ENCODE measurements at places on chromosomes 12 and 14.

DNA sequence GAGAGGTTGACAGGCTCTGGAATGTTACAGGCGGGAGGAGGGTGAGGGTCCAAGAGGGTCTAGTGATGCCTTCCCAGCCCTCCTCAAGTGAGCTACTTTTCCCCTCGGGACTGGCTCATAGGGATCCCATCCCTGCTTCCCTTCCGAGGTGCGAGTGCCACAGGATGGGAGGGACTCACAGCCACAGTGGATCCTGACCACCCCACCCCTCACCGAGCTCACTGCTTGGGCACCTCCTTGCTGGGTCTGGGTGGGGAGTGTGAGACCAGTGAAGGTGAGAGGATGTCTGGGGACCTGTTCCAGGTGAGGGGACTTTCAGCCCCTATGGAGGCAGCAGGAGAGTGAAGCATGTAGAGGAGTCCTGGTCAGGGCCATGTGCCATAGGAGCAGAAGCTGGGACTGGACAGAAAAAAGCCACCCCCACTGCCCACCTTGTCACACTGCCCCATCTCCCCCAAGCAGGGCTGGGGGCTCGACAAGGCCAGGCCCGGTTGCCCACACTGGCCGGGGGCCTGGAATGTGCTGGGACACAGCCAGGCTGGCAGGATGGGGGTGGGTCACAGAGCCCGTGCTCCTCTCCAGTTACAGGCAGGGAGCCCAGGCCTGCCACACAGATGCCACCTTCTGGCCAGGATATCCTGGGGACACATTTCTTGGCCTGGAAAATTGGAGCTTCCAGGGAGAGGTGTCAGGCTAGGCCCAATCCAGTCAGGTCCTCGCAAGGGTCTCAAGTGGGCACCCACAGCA lies 1.7 kb upstream of the TNS2 start:
- DNase-seq, result peak; percentile 35

GRCh38 chr14:56125772-56126636 lies 7.8 kb downstream of the PELI2 start:
- DNase-seq, result no peak

GRCh38 chr12:79725987-79726386 lies 35.2 kb upstream of the PAWR start:
- no peak for DNase-seq

DNA sequence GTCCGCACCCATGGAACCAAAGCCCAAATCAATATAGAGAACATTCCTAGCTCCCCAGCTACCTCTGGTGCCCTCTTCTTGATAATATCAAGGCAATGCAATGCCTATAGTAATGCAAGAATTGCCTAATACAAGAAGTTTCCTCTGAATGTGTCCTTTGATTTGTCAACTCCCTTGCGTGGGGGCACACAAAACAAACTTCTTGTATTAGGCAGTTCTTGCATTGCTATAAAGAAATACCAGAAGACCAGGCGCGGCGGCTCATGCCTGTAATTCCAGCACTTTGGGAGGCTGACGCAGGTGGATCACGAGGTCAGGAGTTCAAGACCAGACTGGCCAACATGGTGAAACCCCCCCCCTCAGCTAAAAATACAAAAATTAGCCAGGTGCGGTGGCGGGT lies 10.4 kb upstream of the ITPK1 start:
- no peak for DNase-seq

DNA sequence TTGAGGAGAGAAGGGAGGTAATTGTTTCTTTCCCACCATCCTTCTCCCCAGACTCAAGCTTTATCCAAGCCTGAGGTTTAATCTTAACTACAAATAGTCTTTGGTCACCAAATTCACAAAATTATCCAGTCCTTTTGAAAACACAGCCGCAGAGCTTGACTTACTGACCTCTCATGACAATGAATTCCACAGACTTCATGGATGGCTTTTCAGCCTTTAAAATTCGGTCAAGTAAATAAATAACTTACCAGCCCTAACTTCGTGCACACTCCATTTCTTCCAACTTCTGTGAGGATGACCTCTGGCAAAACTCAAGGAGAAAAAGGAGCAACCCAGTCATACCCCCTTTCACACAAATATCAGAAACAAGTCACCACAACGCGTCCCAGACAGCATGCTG lies 137.0 kb upstream of the CDKN3 start:
- no peak for DNase-seq

DNA sequence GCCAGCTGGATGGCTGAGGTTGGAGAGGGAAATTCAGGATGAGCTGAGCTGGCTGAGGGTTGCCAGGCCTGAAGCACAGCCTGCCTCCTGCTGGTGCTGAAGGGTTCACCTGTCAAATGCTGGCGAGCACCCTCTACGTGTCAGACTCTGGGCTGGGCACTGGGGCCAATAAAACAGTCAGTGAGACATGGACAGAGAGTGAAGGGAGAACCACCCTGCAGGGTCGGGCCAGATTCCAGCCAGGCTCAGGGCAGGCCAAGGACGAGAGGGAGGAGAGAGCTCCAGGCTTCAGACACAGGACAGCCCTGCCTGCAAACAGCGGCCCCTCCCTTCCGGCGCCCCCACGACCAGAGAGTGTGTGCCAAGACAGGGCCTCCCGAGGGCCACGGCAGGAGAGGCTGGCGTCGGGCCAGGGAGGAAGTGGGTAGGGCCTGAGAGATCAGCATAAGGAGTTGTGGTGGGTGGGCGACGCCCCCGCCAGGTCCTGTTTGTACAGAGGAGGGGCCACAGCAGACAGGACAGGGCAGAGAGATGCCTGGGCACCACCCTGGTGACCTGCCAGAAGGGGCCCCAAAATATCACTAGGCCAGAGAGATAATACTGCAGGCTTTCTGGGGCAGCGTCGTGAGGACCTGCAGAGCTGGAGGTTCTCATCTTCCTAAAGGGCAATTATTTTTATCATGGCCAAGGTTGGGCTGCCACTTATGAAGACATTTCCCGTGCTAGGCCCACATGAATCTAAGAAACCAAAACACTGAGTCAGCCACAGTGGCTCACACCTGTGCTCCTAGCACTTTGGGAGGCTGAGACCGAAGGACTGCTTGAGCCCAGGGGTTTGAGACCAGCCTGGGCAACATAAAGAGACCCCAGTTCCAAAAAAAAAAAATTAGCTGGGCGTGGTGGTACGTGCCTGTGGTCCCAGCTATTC lies 73.1 kb upstream of the GPR68 start:
- DNase-seq, result peak; percentile 68

- peak; percentile 77 for DNase-seq
Observed at GRCh38 chr14:71322655-71323250, 415.5 kb downstream of the PCNX1 start.

GRCh38 chr12:111322336-111323250 lies 46.3 kb downstream of the PHETA1 start:
- no peak for DNase-seq

DNA sequence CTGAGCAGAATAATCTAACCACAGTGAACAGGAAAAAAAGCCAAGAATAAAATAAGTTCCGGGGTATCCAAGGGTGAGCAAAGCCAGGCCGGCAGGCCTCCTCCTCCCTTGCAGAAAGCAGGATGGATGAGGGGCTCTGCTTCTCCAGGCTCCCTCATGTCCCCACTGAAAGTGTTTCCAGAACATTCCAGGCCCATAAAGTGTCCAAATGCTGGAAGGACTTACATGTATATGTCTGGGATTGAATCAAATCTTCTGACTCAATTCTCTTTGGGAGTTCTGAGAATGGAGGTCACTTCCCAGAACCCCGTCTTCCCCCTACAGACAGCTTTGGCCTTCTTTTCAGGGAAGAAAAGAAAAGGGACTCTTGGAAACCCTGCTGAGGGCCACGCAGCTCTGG lies 25.0 kb upstream of the BDKRB1 start:
- DNase-seq, result no peak

DNA sequence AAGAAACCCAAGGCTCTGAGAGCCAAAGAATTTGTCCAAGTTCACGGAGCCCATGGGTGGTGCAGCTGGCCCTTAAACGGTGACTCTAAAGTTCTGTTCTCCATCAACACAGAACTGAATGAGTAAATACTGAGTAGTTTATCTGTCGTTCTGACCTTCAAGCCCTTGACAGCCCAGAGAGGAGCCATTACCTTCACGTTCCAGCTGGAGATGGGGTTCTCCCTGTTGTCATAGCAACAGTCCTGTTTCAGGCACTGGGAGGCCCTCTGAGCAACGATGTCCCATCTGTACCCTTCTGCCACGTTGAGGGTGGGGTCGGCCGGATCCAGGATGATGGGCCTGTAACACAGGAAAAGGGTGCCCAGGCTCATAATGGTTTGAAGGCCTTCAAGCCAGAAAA lies 7.5 kb upstream of the C12orf43 start:
- DNase-seq, result no peak

GRCh38 chr14:91273885-91274273 lies 29.4 kb upstream of the GPR68 start:
- no peak for DNase-seq

- DNase-seq, result no peak
Observed at GRCh38 chr14:41758011-41758665, 151.5 kb downstream of the LRFN5 start.

DNA sequence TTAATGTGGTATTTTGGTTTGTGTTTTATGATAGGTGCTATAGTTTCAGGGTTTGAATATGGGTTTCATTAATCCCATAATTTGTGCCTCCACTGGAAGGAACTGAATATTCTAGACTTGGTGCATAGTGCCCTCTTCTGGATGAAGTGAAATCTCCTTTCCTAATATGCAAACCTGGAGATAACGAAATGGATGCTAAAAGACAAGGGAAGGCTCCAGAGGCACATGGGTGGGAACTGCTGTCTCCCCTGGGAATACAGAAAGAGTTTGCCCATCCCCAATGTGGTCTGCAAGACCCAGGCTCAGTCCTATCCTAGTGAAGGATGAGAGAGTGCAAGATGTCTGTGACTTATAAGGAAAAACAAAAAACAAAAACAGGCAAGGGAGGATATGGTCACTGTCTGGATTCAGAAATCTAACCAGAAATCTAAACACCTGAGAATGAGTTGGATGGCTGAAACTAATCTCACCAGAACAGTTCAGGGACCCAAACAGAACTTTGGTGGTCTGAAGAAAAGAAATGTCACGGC lies 142.3 kb upstream of the TMPO start:
- peak; percentile 6 for DNase-seq

DNA sequence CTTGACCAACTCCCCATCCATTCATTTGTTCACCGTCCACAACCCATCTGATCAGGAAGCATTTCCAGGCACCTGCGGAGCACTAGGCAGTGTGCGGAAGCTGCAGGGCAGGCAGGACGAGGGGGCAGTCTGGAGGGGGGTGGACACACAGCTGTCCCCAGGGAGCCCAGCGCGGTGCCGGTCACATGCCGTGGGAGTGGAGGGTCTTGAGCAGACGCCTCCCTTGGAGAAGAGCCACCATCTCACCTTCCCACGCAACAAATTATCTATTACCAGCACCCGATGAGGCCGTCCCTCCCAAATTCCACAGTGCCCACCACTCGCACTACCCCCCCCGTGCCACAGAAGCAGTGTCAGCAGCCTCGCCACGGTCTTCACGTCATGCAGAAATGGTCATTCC lies 10.8 kb downstream of the DLK1 start:
- no peak for DNase-seq

GRCh38 chr12:21881965-21882364 lies 59.3 kb downstream of the ABCC9 start:
- no peak for DNase-seq

DNA sequence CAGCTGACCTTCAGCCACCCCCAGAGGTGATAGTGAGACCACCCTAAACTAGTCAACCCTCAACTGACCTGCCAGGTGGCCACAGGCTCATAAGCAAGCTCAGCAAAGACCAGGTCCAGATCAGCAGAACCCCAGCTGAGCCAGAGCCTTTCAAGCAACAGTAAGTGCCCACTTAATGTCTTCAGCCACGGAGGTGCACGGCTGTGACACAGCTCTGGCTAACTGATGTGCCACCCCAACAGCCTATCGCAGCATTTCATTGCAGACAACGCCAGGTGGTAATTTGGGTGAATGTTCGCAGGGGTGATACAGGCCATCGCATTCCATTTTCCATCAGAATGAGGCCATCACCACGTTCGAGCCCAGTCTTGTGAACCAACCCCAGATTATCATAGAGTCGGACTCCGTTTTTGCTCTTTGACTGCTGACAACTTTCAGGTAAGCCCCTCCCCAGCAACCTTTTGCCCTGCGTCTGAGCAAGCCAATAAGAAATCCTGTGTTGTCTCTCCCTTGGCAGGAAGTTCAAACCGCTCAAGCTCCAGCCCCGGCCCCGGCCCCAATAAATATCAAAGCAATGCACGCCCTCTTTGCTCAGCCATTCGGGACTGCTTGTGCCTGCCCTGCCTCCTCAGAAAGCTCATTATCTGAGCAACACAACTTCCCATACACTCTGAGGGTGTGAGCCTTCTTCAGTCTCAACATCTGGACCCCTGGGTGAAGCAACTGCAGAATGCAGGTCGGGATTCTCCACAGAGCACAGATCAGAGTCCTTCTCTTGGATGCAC lies 44.4 kb downstream of the JAG2 start:
- no peak for DNase-seq

- no peak for DNase-seq
Observed at GRCh38 chr12:15495746-15496145, 173.4 kb downstream of the PTPRO start.

DNA sequence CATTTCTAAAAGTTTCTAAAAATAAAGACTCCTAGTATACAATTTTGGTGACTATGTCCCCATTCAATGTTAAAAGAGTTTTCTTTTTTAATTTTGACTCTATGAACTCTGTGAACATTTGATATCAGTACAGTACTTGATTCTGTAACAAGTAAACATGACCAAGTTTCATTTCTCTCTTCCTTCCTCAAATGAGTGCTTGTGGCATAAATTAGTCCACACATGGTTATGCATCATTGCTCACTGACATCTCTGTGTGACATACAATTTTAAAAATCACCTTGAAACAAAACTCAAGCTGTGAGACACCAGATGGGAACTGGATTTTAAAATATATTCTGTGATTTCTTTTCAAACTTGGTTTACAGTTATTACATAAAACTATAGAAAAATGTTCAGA lies 253.9 kb upstream of the MDGA2 start:
- DNase-seq, result peak; percentile 61

DNA sequence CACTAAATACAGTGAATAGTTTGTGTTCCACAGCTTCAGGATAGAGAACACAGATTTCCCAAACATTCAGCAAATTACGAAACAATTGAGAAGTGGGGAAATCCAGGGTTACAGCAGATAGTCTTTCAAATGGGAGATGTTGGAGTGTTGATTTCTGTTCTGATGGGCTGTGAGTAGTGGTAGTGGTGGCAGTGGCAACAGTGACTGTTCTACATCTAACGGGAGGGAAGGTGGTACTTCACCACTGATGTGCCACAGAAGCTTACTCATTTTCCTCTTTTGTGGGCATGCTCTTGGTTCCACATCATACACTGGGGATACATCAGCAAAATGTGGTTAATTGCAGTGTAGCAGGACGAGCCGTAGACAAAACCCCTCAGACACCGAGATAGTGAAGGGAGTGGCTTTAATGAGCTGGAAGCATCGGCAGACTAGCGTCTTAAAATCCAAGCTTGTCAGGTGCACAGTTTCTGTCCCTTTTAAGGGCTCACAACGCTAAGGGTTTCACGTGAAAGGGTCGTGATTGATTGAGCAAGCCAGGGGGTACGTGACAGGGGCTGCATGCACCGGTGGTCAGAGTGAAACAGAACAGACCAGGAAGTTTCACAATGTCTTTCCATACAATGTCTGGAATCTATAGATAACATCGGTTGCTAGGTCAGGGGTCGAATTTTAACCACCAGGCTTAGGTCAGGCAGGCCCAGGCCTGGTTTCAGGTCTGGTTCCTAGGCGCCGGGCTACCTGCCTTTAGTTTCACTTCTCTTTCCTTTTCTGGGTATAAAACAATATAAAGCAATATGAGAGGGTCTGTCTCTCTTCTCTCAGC lies 330.6 kb upstream of the FBXO33 start:
- DNase-seq, result peak; percentile 3

GRCh38 chr12:64580681-64581080 lies 29.6 kb upstream of the RASSF3 start:
- DNase-seq, result no peak

GRCh38 chr14:104345621-104346462 lies 207.5 kb downstream of the KIF26A start:
- no peak for DNase-seq
